ENCODE measurements at places on chromosomes 4 and X.

DNA sequence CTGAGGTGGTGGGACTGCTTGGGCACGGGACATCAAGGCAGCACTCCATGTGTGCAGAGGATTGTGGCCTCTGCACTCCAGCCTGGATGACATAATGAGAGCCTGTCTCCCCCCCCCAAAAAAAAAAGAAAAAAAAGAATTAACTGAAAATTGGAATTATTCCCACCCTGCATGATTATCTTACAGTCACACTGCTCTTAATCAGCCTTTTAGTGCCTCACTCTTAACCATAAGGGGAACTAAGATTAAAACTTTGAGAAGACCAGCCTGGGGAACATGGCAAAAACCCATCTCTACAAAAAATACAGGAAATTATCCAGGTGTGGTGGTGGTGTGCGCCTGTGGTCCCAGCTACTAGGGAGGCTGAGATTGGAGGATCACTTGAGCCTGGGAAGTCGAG is 94.6 kb downstream of the UBE2K start:
- no peak for DNase-seq

DNA sequence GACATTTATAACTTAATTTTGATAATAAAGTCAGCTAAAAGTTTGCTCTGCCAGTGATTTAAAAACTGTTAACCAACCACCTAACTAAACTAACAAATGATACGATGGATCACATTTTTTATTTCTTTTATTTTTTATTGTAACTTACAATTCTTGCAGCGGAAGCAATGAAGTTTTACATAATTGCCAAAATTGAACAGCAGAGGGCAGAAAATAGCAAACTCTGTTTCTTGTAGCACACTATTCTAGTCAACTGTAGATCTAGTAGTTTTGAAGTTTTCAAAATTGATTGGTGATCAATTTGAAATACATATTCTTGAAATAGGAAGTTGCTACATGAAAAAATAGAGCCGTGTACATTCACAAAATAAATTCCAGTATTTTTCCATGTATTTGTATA is 2.8 kb upstream of the GRIA2 start:
- peak; percentile 11 for DNase-seq

- peak; percentile 4 for DNase-seq
These were observed 75.8 kb downstream of the STIM2 start for GRCh38 chr4:26936284-26937065.

DNA sequence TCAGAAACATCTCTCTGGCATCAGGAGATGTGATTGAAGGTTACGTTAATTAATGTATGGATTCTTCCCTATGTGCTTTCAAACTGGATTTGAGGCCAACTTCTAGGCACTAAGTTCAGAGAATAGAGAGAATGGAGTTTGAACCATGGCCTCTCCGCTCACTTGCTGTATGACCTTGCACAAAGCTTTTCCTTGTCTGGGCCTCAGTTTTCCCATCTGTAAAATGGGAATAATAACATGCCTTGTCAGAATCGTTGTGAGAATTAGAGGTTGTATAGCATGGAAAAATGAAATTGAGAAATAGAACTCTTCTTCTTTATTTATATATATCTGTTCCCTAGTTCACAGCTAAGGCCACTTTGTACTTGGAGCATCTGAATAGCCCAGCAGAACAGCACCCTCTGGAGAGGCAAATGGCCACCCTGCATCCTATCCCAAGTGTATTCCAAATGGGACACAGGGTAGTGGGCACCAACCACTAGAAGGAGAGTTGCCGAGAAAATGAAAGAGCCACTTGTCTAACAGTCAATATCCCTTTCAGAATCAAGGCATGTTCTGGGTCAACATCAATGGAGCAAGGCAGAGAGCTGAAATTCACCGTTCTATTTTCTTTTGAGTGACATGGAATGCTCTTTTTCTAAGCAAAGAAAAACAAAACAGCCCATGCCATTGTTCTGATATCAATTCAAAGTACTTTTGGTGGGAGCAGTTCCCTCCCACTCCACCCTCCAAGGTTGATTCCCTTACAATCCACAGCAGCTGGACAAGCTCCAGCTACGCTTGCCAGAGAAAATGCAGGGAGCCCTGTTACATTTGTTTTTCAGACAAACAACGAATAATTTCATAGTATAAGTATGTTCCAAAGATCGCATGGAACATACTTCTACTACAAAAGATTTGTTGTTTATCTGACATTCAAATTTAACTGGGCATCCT is 23.3 kb upstream of the MTM1 start:
- no peak for DNase-seq

GRCh38 chr4:181161669-181162068 is 1081.5 kb upstream of the TENM3 start:
- peak; percentile 32 for DNase-seq

GRCh38 chrX:27519226-27519625 is 56.1 kb upstream of the PPP4R3C start:
- no peak for DNase-seq

- DNase-seq = no peak
These were observed 112.6 kb downstream of the GABRA2 start for GRCh38 chr4:46277165-46277951.

DNA sequence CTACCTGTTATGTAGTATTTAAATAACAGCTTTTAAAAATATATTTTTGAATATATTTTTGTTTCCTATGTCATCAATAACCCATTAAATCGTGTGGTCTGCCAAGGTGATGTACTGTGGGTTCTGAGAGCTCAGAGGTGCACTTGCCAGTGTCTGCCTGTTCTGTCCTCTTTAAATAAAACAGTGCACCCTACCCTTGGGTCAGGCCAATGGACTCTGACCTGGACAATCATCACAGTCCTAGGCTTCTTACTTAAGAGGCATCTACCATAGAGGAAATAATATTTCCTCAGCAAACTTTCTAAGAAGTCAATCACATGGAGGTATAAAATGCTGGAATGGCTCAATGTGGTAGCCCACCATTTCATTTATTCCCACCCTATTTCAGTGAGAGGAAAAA is 26.0 kb upstream of the LHFPL1 start:
- no peak for DNase-seq

GRCh38 chr4:38105475-38106220 is 145.4 kb downstream of the PTTG2 start:
- no peak for DNase-seq

- no peak for DNase-seq
These were observed 191.0 kb downstream of the NSUN7 start for GRCh38 chr4:40940756-40941155.

DNA sequence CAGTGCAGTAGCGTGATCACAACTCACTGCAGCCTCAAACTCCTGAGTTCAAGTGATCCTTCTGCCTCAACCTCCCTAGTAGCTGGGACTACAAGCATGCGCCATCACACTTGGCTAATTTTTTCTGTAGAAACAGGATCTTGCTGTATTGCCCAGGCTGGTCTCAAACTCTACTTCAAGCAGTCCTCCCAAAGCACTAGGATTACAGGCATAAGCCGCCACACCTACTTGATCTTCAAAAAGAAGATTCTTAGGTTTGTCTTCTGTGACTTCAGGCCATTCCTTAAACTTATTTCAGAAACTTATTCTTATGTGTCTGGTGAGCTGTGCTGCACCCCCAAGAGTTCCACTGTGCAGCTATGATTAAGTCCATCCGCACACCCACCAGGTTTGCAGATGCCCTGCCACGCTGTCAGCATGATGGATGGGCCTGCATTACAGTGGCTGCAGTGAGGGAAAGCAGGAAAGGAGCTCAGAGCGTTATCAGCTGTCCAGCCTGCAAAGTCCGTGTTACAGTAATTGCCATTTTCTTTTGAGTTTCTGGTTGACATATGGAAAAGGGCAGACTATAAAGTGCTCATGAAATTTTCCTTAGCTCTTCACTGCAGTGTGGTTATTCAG is 146.6 kb downstream of the AASDH start:
- no peak for DNase-seq

- DNase-seq = no peak
These were observed 118.5 kb upstream of the BMPR1B start for GRCh38 chr4:94639298-94639697.

GRCh38 chr4:68319040-68319439 is 30.9 kb downstream of the YTHDC1 start:
- no peak for DNase-seq

DNA sequence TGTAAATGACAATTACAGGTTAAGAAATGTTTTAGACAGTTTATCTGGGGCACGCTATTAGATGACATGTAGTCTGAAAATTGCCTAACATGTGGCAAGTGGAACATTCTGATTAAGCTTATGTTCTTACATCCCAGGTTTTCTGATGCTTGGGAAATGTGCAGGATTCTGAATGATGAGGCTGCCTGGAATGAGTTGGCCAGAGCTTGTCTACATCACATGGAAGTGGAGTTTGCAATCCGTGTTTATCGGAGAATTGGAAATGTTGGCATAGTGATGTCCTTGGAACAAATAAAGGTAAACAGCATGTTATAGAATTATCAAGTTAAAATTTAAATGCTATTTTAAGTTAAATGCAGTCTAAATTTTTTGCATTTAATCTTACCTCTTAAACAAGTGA is 49.3 kb downstream of the WDR19 start:
- DNase-seq = no peak

DNA sequence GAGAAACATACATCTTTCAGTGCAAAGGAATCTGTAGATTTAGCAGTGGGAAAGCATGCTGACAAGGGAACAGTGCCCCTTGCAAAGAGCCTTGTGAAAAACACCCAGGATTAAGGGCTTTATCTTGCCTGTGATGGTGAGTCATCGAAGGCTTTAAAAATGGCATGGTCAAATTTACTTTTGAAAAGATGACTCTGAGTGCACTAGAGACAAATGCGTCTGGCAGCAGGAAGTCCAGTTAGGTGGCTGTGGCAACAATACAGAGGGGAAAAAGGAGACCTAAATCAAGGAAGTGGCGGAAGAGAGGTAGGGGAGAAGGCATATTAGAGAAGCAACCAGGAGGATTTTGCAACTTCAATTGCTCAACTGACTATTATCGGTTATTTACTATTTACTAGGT is 472.6 kb upstream of the CPEB2 start:
- peak; percentile 70 for DNase-seq

GRCh38 chr4:16263056-16263455 is 36.8 kb upstream of the TAPT1 start:
- no peak for DNase-seq

GRCh38 chr4:6059375-6059805 is 41.2 kb upstream of the C4orf50 start:
- no peak for DNase-seq

DNA sequence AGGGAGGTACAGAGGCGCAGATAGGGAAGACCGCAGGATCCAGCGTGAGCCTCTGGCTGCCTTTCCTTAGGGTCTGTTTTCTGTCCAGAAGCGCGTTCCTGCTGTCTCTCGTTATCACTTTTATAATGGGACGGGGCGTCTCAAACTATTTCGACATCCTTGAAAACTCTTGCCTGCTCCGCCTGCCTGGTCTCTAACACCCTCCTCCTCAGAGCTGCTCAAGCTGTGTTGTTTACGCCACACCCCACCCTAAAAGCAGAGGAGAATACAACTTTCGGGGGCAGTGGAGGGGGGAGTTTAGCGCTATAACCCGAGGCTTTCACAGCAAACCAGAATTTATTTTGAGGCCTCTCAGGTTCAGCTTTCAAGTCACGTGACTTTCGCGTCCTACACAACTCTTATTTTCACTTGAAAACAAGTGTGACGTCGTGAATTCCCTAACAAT is 646 bp upstream of the FAM3A start:
- peak; percentile 27 for DNase-seq

GRCh38 chr4:55431710-55432336 is 36.1 kb downstream of the TMEM165 start:
- DNase-seq = no peak

GRCh38 chrX:40579141-40579540 is 1.6 kb upstream of the ATP6AP2 start:
- DNase-seq = no peak

DNA sequence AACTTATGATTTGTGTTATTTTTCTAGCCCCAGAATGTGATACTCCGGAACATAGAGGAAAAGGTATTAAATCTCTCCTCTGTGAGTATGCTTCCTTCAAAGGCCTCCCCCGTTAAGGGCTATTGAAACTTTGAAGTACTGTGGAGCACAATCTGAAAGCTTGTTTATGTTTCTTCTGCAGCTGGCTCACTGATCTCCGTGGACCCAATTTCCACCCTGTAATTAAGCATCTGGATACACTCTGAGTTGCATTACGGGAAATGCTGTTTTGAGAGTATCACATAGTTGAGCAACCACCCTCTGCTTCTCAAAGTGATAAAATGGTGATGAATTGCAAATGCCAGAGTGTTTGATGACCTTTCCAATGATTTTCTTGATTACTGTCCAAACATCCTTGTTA is 296.8 kb upstream of the PABPC5 start:
- no peak for DNase-seq

GRCh38 chr4:139221687-139222086 is 44.7 kb upstream of the ELF2 start:
- no peak for DNase-seq

- no peak for DNase-seq
These were observed 15.0 kb upstream of the UNC5C start for GRCh38 chr4:95563638-95564337.

- DNase-seq = no peak
These were observed 116.3 kb downstream of the BMP15 start for GRCh38 chrX:51026862-51027261.

GRCh38 chr4:185099024-185099682 is 43.9 kb upstream of the SLC25A4 start:
- DNase-seq = no peak

GRCh38 chrX:63330681-63331080 is 20.5 kb downstream of the SPIN4 start:
- no peak for DNase-seq

- no peak for DNase-seq
These were observed 717.9 kb downstream of the ARAP2 start for GRCh38 chr4:35526456-35526855.

- DNase-seq = peak; percentile 74
These were observed 496.3 kb downstream of the PDGFC start for GRCh38 chr4:156475322-156475721.

DNA sequence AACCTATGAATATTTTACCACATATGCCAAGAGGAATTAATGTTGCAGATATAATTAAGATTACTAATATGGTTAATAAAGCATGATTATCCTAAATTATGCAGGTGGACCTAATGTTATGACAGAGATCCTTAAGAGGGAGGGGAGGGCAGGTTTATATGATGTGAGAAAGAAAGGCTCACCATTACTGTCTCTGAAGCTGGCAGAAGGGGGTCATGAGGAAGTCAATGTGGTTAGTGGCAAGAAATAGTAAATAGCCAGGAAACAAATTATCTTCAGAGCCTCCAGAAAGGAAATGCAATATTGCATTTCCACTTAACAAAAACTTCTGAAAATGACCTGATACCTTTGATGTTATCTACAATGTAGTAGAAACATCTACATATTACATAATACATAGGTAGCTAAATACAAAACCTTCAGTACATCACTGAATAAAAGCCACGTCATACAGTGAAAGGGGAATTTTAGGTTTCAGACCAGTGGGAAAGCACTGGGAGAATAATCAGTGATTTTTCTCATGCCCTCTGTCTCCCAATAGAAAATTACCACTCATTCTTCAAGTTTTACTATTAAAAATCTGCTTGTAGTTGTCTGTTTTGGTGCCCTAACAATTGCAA is 609.2 kb downstream of the SPOCK3 start:
- DNase-seq = no peak

- DNase-seq = no peak
These were observed 1101.6 kb downstream of the FAM133A start for GRCh38 chrX:94775640-94776039.

Data from fibroblast of skin of back (primary cell).